ENCODE measurements at places on chromosomes 5 and 9.

DNA sequence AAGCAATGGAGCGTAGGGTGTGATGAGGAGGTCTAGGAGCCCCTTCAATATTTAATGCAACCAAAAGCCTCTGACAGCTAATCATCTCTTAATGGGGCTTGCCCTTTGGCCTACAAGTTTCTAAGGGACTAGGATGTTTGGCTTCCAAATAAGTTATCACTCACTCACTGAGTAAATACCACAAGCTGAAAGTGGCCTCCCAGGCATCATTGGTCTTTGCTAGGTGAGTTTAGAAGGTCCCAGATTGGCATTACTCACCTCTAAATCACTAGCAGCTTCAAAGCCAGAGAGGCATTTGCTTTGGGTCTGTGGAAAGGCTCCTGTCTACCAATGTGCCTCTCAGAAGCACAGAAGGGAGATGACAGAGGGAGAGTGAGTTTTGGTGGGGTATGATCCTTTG lies 344.2 kb downstream of the NTRK2 start:
- DNase-seq: no peak

DNA sequence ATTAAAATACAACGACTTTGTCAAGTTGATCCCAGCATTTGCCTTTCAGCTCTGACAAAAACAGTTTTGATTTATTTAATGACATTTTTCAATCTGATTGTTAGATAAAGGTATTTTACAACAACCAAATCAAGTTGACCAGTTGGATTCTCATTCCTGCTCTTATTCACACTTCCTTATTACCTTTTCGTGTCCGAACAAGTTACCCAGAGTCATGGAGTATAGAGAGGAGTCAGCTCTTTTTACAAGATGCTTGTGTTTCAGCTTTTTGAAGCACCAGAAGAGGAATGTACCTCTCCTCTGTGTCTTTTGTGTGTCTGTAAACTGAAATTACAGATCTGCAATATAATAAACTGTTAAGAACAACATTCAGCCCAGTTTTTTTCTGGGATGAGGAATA lies 151.3 kb upstream of the TMEM161B start:
- no peak for DNase-seq

- no peak for DNase-seq
Measured at GRCh38 chr5:19099195-19099594, 888.8 kb downstream of the CDH18 start.

GRCh38 chr9:127664678-127665507 lies 41.9 kb upstream of the CFAP157 start:
- no peak for DNase-seq

DNA sequence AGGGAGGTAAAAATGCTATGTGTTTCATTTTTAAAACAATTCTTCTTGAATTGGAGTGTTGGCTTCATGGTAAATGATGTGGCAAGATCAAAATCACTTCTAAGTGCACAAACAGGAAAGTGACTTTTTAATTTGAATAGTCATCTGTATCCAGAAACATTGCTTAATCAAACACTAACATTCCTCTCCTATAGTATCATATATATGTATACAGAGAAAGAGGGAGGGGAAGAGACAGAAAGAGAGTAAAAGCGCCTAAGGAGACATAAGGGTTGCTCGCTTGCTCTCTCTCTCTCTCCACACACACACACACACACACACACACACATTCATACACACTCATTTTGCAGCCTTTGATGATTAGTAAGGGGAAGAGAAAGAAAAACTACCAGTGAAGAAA lies 95.4 kb upstream of the PRDM9 start:
- no peak for DNase-seq

- no peak for DNase-seq
Measured at GRCh38 chr5:58246461-58246944, 213.4 kb downstream of the PLK2 start.
